ENCODE measurements at places on chromosomes 13 and 19.
A peak's percentile ranks its signal among the peaks of the same experiment; 100 is the strongest.

GRCh38 chr19:18281082-18282020, at the start of gene JUND:
JUND (minus strand) TSS chr19:18281622; CDS start chr19:18281484, 138 bp downstream.
- DNase-seq, result peak; percentile 100

GRCh38 chr13:70162141-70162540, 53.9 kb upstream of the KLHL1 start:
- DNase-seq, result no peak

- no peak for DNase-seq
Measured at GRCh38 chr19:31286491-31286890, 62.7 kb downstream of the TSHZ3 start.

DNA sequence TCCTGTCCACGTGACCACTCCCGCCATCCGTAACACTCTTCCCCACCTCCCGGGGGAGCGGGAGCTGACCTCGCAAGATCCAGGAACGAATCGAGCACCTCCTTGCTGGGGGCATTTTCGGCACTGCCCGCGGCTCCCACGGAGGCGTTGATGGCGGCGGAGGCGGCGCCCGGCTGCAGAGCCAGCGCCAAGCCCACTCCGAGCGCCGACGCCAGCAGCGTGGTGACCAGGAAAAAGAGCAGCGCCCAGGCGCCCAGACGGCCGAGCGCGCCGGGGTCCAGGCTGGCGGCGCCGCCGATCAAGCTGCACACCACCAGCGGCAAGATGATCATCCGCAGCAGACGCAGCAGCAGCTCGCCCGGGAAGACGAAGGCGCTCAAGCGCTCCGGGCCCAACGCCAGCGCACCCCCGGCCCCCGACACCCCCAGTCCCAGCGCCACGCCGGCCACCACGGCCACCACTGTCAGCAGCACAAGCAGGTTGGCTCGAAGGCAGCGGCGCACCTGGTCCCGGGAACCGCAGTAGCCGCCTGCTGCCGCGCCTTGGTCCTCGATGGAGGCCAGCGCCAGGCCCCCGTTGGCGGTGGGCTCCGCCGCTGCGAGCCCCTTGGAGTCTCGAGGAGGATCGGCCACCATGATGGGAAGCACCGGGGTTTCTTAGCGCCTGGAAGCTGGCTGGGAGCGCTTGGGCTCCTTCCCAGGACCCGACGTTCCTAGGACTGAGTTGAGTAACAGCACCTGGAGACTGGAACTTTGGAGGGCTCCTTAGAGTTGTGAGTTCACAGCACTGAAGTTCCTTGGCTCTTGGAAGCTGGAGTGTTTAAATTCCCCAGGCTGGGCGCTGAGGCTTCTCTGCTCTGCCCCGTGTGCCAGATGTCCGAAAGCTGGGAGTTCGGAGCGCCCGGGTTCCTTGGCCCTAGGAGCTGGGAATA, 798 bp downstream of the SLC1A5 start:
- DNase-seq, result peak; percentile 53

GRCh38 chr19:43634872-43635560, 4.6 kb downstream of the CADM4 start:
- no peak for DNase-seq
